ENCODE measurements at places on chromosomes 2 and 18.

- no peak for DNase-seq
Measured at GRCh38 chr2:67340133-67341011, 56.8 kb upstream of the ETAA1 start.

- no peak for DNase-seq
Measured at GRCh38 chr2:234457421-234457820, 39.5 kb downstream of the ARL4C start.

GRCh38 chr2:217165547-217165946 lies 305.7 kb upstream of the TNP1 start:
- DNase-seq: no peak

DNA sequence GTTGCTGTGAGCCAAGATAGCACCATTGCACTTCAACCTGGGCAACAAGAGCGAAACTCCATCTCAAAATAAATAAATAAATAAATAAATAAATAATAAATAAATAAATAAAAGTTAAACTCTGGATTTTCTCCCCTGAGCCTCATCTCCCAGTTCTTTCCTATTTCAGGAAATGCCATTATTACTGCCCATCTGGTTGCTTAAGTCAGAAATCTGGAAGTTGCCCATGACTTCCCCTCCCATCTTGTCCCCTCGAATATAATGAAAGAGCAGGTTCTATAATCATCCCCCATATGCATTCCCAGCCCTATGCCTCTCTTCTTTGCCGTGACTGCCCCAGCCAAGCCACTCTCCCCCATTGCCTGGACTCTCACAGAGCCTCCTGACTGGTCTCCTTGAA lies 4.2 kb upstream of the PSD4 start:
- no peak for DNase-seq

DNA sequence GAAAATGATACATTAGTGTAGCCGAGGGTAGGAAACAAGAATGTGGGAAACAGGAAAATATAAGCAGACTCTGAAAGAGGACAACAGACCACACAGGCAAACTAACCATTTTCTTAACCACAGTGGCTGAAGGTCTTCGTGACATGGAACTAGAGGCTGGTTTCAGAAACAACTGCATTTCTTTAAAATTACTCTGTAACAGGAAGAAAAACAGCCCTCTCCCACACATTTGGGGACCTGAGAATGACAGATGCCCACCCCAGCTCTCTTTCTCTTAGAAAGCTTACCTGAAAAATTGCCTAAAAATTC lies 13.8 kb upstream of the SLC25A52 start:
- DNase-seq: no peak

- no peak for DNase-seq
Measured at GRCh38 chr18:55346387-55346786, 241.6 kb downstream of the TCF4 start.

- DNase-seq: no peak
Measured at GRCh38 chr2:15579641-15580040, 12.0 kb upstream of the DDX1 start.

GRCh38 chr18:22088029-22088428 lies 81.4 kb upstream of the GATA6 start:
- DNase-seq: no peak

DNA sequence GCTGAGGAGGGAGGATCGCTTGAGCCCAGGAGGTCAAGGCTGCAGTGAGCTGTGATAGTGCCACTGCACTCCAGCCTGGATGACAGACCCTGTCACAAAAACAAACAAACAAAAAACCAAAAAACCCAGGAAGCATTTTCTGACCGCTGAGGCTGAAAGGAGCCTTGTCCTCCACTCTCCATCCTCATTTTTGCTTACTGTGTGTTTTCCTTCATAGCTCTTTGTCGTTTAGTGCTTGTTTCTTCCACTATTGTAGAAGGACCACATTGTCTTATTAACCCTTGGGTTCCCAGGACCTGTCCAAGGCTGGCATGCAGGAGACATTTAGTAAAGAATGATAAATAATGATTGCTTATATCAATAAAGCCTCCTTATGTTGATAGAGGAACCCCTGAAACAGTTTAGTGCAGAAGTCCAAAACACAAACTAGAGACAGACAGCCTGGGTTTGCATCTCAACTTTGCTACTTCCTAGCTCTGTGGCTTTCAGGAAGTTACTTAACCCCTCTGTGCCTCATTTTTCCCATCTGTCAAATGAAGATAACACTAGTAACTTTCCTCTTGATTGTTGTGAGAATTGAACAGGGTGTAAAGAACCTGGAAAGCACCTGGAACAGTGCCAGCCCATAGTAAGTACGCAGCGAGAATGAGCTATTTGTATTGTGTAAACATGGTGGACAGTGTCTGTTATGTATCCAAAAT lies 126.0 kb downstream of the LPIN1 start:
- peak; percentile 9 for DNase-seq

- no peak for DNase-seq
Measured at GRCh38 chr2:99561804-99562203, 72.0 kb upstream of the REV1 start.

DNA sequence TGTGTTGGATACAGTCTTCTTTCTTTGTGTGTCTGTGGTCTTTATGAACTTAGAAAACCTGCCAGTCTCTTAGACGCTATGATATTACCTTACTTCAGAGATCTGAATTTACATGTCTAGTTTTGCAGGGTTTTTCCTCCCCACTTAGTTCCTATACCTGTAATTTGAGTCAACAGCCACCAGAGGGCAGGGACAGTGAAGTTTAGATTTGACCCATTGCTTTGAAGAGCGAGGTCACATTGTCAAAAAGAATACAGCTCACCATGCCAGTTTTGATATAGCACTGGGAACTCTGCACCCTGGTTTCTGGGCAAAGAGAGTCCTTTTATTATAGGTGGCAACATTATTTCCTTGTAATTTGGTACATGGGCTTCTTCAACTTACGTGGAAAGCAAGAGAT lies 102.3 kb downstream of the MAPK4 start:
- DNase-seq: no peak

DNA sequence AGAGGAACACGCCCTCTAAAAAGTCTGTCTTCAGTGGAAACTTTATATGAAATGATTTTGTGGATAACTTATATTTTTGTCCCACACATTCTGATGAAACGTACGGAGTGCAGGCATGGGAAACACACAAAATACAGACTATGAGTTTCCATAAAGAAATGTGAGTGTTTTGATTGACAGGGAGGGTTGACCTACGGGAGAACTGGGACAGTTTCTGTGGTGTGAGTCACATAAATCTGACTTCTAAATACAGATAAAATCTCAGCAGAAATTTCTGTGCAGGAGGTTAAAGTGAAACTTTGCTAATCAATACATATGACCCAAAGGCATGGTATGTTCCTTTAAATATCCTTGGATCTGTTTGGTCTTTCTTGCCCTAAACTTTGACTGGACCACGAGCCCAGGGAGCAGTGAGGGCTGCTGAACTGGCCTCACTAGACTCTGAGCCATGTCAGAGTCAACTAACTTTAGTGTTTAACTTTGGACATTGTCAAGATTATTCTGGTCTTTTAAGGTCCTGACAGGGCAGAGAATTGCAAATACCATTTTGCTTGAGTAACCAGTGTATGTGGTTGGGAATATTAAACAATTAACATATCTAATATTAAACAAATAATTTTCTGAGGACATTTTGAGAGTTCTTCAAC lies 206.9 kb upstream of the LYPD1 start:
- DNase-seq: no peak

DNA sequence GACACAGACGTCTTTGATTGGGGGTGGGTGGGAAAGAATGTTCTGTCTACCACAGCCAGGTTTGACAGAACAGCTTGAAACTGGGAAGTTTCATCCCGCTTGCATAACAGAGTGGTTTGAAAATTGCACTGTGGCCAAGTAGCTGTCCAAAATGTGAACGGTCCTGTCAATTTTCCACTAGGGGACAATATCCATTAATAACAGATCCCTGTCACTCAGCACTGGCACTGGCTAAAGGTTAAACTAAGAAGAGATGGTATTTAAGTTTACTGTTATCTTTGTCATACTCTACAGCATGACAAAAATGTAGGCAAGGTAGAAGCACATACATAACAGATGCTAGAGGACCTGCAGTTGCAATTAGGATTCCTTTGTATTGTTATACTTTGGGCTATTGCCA lies 55.6 kb upstream of the ACMSD start:
- DNase-seq: no peak

GRCh38 chr18:11047817-11048216 lies 101.6 kb downstream of the PIEZO2 start:
- no peak for DNase-seq

Data from activated CD4-positive, alpha-beta T cell treated with anti-CD3 and anti-CD28 coated beads for 4 hours (primary cell).